ENCODE measurements at places on chromosomes 1 and 21.
A peak's percentile ranks its signal among the peaks of the same experiment; 100 is the strongest.

- no peak for DNase-seq
Measured at GRCh38 chr21:39187141-39187540, 3.9 kb upstream of the PSMG1 start.

DNA sequence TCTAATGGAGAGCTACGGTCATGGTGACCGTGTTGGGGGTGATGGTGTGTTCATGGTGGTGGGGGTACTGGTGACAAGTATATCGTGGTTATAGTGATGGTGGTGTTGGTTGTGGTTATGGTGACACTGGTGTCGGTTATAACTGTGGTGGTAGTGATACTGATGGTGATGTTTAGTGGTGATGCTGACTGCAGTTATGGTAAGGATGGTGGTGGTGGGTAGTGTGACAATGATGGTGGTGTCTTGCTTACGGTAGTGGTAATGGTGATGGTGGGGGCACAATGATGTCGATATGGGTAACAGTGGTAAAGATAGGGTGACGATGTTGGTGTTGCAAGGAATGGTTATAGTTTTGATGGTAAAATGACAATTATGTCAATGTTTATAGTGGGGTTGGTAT lies 98.9 kb upstream of the SLC2A1 start:
- DNase-seq, result no peak

- no peak for DNase-seq
Measured at GRCh38 chr1:100019220-100019619, 49.4 kb downstream of the SLC35A3 start.

GRCh38 chr1:108639899-108640560 lies 20.9 kb downstream of the HENMT1 start:
- DNase-seq, result peak; percentile 70

DNA sequence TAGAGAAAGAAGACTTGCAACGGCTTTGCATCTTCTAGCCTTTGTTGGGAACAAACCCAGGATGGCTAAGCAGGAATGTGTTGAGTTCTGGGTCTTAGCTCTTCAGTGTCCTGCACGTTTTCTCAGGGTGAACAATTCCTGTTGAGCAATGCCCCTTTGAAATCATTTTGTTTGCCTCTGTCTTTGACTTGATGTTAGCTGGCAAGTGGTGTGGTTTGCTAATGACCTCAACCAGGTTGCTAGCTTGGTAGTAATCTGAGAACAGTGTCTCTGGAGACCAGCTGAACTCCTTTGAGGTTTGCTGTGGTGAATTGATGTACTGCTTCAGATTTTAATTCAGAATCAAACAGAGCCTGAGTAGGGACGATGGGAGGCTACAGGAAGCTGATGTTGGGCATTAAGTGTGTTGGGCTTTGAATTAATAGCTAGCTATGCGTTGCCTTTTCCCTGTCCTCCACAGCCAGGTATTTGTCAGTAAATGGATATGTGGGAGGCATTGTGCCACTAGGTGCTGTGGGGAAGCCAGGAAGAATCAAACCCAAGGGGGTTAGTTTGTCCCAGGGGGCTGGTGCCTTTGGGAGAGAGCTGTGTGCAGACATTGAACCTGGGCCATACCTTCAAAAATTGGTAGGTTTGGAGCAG lies 23.3 kb upstream of the SRSF10 start:
- no peak for DNase-seq

DNA sequence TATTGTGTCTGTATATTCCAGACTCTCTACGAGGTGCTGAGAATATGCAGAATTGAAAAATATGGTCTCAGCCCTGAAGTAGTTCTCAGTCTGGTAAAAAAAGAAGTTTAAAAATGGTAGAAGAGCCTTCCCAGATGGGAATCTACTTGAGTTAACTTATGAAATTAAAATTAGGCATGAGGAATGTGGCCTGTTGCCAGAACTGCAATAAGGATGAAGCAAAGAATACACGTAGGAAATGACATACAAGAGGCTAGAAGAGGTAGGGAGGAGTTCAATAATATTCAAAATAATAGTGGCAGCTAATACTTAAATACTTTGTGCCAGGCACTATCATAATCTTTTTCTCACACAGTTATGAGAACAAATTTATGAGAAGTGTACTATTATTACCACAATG lies 6.3 kb downstream of the ASPM start:
- DNase-seq, result no peak

GRCh38 chr1:229342656-229343569 lies at the start of gene CCSAP:
Gene CCSAP (minus strand): TSS chr1:229343047. CDS start chr1:229342465, 582 bp downstream.
- DNase-seq, result peak; percentile 58

- DNase-seq, result no peak
Measured at GRCh38 chr1:36085126-36085525, 1.2 kb downstream of the TEKT2 start.

DNA sequence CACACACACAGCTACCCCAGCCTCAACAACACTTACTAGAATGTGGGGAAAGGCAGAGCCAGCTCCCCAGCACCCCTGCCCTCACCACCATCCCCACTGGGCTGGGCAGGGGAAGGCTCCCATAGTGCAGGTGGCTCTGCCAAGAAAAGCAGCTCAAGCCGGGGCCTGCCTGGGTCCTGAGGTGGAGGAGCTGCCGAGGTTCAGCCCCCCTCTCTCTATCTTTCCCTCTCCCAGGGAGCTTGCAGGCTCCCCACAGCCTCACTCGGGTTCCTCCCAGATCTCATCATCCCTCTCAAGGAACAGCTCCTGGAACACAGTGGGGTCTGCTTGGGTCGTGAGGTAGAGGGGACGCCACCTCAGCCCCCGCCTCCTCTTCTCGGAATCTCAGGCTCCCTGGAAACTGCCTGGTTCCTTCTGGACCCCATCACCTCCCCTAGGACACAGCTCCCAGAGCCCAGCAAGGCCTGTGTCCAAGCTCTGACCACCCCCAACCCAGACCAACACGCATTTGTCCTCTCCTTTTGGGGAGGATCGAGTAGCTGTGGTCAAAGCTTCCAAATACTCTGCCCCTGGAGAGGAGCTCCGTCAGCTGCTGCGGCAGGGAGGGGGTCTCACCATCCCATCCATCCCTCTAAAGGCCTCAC lies 704 bp downstream of the S100A16 start:
- DNase-seq, result no peak

DNA sequence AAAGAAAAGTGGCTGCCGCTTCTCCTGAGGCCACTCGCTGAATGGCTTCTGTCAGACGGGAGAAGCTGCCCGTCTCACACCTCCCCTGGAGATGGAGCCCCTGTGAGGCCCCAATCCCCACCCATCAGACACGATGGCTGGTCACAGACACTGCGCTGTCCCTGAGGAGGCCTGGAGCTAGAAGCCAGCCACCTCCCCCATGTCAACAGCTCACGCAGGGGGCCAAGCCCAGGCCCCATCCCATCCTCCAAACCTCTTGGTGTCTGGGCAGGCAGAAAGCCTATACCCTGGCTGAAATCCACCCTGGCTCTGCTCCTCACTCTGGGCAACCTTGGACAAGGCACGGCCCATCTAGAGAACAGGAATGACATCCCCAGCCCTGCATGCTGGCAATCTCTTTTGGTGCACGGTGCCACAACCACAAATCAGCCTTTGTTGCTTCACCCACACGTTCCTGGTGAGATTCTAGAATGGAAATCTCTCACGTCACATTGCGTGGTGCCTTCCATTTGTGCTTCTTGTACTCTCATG lies 273.9 kb upstream of the VAMP3 start:
- DNase-seq, result no peak

Data from stimulated activated CD4-positive, alpha-beta T cell treated with anti-CD3 and anti-CD28 coated beads, Interleukin-4, amount 100 ng/mL, for 4 hours (primary cell).